Dermis microvascular lymphatic vessel endothelial cell (primary cell): ENCODE measurements at places on chromosomes 1 and 21. TPM values are rescaled to one million over a fixed set of nuclear protein-coding genes. Genes with fewer than 3 reads are reported as not detected.

SH3BGR gene
- 0.13 and 0.51 TPM in 2 replicates for total RNA-seq

USP1 gene
- 15.3 and 22.1 TPM in 2 replicates for total RNA-seq

DNA sequence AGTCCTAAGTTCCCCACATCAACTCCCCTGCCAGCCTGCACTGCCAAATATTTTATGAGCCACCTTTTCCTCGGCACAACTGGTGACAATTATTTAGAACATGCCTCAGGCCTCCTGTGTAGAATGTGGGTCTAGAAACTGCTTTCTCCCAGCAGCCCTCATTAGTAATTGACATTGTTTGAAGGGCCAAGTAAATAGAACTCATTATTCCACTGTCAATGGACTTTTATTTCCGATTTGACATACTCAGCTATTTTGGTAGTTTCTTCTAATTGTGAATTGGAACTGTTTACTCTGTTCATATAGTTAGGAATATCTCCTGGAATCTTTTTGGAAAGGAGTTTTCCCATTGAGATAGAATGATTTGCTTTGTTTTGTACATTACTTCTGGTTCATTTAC, 168.8 kb upstream of the L1TD1 start:
- DNase-seq: no peak

DNA sequence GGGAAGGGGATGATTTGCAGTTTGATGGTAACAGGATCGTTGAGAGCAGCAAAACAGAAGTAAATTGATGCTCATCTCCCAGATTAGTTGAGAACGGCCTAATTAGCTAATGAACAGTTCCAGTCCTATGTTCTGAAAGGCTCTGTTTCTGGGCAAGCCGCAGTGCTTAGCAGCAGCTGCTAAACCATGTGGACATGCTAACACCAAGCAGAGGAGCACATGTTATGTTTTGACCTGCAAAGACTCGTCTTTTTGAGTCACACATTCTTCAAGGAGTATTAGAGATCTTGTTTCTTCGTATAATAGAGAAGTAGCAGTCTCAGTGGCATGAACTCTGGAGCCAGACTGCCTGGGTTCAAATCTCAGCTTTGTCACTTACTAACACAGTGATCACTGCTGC, 58.1 kb downstream of the CACNA1E start:
- no peak for DNase-seq

IL20 gene
- total RNA-seq: not detected in 2 replicates

DNA sequence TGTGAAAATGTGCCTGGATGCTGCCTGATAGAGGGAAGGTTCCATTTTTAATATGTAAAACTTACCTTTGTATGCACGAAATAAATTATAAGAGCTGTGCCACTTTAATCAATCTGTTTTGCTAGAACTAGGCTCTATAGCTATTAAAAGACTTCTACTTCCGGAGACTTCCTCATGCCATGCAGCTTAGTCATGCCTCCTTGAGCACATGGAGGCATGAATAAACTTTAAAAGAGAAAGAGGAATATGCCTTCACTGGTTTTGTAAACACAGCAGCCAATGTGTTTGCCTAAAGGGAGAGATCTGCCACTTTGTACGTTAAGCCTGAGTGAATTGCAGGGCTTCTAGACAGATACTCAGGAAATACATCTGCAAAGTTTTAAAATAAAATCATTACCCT, 604.6 kb downstream of the LRRIQ3 start:
- DNase-seq: no peak

ABCG1 gene
- 62.9 and 141 TPM in 2 replicates for total RNA-seq

FAM72B gene
- total RNA-seq: 2.3 and 3.0 TPM in 2 replicates

GRCh38 chr1:185693654-185694053, 40.5 kb upstream of the HMCN1 start:
- DNase-seq: no peak

DNA sequence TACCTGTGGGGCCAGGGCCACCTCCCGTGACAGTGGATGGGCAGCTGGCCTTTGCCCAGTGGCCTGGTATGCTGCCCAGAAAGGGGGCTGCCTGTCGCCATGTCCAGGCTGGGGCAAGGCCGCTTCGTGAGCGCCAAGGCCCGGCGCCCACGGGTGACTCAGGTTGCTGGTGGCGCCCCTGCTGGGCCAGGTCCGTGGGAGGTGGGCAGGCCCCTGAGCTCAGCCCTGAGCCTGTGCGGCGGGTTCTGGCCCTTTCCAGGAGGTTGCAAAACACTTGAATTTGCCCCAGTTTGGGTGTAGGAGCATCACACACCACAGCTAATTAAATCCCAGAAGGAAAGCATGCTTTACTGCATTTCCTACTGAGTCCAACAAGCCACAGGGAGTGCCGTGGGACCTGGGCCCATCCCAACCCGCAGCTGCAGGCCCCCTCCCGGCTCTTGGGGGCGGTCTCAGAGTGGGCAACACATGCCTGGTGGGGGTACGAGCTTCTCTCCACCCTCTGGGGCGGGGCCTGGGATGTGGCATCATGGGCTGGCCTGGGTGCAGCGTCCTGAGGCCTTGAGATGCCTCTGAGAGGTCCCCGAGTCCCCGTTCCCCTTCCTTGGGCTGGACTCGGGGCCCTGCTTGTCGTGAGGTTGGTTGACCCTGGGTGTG, 159.8 kb downstream of the PEX14 start:
- DNase-seq: no peak

- DNase-seq: no peak
Observed at GRCh38 chr21:42459082-42459460, 37.0 kb downstream of the RSPH1 start.

VAV3 gene
- 36.1 and 51.6 TPM in 2 replicates for total RNA-seq

- DNase-seq: peak; percentile 98
Observed at GRCh38 chr1:145927063-145927886, at the start of gene RBM8A. RBM8A (minus strand) TSS chr1:145927484; CDS start chr1:145927426, 58 bp downstream.

- DNase-seq: no peak
Observed at GRCh38 chr1:116426401-116426800, 53.4 kb downstream of the ATP1A1 start.

- no peak for DNase-seq
Observed at GRCh38 chr1:107105914-107106313, 34.9 kb upstream of the NTNG1 start.

GRCh38 chr1:205735218-205735617, 14.8 kb downstream of the NUCKS1 start:
- DNase-seq: no peak

- no peak for DNase-seq
Observed at GRCh38 chr1:242738702-242739645, 214.5 kb upstream of the PLD5 start.

- DNase-seq: no peak
Observed at GRCh38 chr1:117336088-117336817, 31.0 kb upstream of the MAN1A2 start.

DNA sequence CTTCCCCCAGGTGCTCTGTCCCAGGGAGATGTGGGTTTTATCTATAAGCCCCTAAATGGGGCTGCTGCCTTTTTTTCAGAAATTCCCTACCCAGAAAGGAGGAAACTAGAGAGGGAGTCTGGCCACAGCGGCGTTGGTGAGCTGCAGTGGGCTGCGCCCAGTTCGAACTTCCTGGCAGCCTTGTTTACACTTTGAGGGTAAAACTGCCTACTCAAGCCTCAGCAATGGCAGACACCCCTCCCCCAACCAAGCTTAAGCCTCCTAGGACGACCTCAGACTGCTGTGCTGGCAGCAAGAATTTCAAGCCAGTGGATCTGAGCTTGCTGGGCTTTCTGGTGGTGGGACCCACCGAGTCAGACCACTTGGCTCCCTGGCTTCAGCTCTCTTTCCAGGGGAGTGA, 46.2 kb upstream of the PAPPA2 start:
- DNase-seq: no peak

GRCh38 chr1:211975152-211975941, 60.0 kb downstream of the INTS7 start:
- DNase-seq: no peak

GRCh38 chr21:44885615-44886014, 12.1 kb upstream of the PTTG1IP start:
- DNase-seq: no peak
